ENCODE measurements at places on chromosomes 16 and 17.

- DNase-seq: no peak
These were observed 15.7 kb downstream of the MARCHF10 start for GRCh38 chr17:62792447-62792800.

GRCh38 chr16:66509576-66509975 is 40.3 kb downstream of the TK2 start:
- DNase-seq: no peak

DNA sequence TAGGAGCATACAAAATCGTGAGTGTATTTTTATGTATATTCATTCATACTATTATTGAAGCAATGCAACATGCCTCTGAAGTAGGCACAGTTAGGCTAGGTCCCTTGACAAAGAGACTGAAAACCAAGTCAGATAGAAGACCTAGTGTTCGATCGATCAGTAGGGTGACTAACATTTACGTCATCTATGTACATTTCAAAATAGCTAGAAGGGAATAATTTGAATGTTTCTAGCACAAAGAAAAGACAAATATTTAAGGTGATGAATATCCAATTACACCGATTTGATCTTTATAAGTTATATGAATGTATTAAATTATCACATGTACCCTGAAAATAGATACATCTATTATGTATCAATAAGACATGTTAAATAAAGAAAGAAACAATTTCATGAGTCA is 610.1 kb downstream of the TOX3 start:
- DNase-seq: no peak

GRCh38 chr17:50167371-50167770 is 1.6 kb downstream of the SGCA start:
- no peak for DNase-seq

GRCh38 chr17:11986942-11987329 is 10.3 kb downstream of the ZNF18 start:
- peak; percentile 35 for DNase-seq

All from fibroblast of gingiva (primary cell).